ENCODE measurements at places on chromosomes 7 and 10.

DNA sequence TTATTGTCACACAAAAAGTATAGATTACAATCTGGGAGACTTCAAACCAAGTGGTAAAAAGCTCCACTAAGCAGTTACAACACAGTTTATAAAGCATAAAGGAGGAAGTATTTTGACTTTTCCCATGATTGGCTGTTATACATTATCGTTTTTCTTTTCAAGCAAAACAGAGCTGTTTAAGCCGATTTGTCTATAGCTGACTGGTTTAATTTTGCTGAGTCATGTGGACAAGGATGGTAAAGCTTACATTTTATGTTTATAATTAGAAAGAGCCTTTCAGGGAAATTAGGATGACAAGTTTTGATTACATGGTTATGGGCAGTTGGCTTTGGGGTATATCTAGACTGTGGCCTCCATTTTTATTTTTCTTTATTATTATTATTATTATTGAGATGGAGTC is 152.5 kb upstream of the STK17A start:
- DNase-seq, result no peak

GRCh38 chr10:116627386-116627933 is 6.7 kb downstream of the PNLIPRP2 start:
- DNase-seq, result no peak

- DNase-seq, result peak; percentile 72
These were observed 10.4 kb upstream of the CLCN1 start for GRCh38 chr7:143305423-143306070.

DNA sequence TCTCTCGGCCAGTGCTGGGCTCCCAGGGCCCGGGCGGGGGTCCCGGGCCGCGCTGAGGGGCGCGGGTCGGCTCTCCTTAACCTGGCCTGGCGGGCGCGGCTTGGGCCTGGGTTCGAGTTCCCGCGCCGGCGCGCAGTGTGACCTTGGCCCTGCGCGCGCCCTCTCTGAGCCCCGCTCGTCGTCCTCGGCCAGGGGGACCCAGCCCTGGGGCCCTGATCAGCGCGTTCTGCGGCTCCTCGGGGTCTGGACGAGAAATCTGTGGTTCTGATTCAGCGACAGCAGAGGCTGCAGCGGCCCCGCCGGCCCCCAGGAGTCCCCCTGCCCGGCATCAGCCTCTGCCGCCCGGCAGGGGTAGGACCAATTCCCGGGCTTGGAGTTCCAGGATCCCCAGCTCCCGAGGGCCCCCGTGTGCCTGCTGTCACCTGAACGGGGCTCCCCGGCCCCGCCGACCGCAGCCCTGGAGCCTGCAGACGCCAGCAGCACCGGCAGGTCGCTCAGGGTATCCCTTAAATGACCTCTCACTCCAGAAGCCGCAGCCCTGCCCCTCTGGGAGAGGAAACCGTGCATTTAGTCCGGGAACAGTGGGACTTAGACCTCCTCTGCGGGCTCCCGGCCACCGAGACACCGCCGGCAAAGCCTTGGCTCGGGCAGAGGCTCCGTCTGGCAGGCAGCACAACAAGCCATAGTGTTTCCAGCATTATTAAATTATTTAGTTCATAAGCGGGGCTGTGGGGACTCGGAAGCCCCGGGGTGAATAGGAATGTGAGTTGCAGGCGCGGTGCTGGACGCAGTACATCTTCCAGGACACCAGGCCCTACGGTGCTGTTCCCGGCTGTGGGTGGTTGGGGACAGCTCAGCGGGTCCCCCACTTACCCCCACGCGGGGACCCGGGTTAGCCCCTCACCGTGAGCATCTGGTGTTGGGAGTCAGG is 572 bp downstream of the CHST12 start:
- DNase-seq, result peak; percentile 33

- no peak for DNase-seq
These were observed 207.8 kb downstream of the WDR37 start for GRCh38 chr10:1264001-1264400.

GRCh38 chr7:139587535-139587934 is 64.0 kb downstream of the CLEC2L start:
- DNase-seq, result no peak

DNA sequence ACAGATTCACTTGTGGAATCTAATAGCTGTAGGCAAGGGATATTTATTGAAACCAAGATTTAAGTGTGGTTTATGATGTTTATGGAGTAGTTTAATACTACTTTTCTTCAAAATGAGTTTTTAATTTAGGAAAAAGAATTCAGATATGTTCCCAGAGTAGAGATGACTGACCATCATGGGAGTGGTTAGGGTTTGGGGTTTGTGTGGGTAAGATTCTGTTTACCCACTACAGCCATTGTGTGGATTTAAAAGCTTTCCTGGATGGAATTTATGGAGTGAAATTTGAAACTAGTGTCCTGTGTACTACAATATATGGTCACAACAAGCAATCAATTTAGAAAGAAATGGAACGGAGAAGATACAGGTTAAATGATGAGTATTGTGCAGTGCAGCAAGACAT is 453.5 kb downstream of the AUTS2 start:
- no peak for DNase-seq

DNA sequence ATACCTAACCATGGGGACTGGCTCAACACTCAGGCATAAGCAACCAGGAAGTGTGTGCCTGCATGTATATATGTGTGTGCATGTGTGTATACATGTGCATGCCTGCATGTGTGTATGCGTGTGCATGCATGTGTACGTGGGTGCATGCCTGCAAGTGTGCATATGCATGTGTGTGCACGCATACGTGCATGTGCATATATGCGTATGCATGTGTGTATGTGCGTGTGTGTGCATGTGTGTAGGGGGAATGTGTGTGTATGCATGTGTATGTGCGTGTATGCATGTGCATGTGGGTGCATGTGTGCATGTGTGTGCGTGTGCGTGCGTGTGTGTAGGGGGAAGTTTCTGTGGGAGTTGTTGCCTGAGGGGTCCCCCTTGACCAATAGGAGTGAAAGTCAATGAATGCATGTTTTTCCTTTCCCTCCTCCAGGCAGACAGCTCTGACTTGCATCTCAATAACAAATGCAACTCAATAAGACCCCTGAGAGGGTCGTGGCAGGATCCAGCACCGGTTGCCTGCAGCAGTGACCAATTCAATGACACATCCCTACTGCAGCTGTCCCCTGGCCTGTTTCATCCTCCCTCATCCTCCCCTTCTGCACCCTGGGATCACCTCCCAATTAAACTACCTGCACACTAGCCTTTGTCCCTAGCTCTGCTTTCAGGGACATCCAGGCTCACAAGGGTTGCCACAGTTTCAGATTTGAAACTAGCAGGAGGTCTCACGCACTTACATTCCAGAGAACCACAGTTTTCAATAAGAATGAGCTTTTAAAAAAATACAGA is 27.0 kb upstream of the FZD8 start:
- DNase-seq, result no peak

All from stimulated activated CD4-positive, alpha-beta T cell treated with anti-CD3 and anti-CD28 coated beads, Interleukin-12 subunit alpha, Interleukin-12 subunit beta, amount 100 ng/mL, for 4 hours (primary cell).